NCI-H1092 treated with DMSO at 0.1 percent for 48 hours (cell line): ENCODE measurements at places on chromosomes 12 and 14.

- DNase-seq, result no peak
Measured at GRCh38 chr12:49043856-49044258, 16.7 kb downstream of the KMT2D start.

- no peak for DNase-seq
Measured at GRCh38 chr12:58174316-58174715, 232.9 kb downstream of the ATP23 start.

DNA sequence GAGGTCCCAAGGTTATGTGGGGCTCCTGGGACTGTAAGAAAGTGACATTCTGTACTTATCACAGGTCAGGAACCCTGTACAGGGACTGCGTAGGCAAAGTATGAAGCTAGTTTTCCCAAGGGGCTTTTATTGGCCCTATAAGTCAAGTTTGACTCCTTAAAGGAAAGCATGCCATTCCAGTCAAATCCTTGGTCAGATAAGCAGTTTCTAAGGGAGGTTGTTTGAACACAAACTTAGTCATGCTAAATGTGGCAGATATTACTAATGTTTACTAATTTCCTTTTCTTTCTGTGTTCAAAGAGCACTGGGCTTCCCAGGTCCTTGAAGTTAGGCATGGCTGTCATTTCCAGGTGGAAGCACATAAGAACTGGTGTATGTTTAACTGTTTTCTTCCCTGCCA is 472.4 kb downstream of the ATP23 start:
- DNase-seq, result no peak

GRCh38 chr12:71011261-71011660 is 90.7 kb upstream of the PTPRR start:
- DNase-seq, result no peak

GRCh38 chr14:103108749-103109207 is 14.3 kb downstream of the EXOC3L4 start:
- DNase-seq, result no peak

DNA sequence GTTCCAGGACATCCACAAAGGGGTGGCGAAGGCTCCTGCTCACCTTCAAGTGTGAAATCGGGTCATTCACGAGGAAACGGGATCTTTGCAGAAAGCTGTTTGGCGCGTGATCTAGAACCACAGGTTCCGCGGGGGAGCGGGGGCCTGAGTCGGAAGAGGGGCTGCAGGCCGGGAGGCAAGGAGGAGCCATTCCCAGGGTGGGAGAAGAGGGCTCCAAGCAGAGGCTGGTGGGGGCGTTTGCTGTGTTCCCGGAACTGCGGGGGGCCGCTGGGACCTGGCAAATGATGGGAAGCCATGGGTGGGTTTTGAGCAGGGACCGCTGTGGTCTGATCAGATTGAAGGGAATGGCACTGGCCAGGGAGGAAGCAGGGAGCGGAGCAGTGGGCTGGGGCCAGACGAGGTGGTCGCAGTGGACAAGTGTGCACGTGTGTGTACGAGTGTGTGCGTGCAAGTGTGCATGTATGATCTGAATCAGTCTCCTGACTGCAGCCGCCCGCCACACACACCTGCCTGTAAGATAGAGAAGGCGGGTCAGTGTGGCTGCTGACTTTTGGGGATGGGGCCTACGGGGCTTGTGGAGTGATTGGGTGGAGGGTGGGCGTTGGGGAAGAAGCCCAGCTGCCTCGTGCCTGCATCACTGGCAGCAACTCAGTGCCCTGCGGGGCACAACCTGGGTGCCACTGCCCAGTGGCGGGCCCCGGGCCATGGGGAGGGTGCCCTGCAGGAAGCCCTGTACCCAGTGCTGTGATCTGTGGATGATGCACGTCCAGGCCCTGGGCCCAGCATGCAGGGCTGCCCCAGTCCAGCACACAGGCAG is 141.9 kb downstream of the KIF26A start:
- no peak for DNase-seq

GRCh38 chr12:39792938-39793337 is 173.3 kb upstream of the ABCD2 start:
- DNase-seq, result no peak

GRCh38 chr12:27973487-27973890 is 956 bp upstream of the PTHLH start:
- DNase-seq, result no peak

DNA sequence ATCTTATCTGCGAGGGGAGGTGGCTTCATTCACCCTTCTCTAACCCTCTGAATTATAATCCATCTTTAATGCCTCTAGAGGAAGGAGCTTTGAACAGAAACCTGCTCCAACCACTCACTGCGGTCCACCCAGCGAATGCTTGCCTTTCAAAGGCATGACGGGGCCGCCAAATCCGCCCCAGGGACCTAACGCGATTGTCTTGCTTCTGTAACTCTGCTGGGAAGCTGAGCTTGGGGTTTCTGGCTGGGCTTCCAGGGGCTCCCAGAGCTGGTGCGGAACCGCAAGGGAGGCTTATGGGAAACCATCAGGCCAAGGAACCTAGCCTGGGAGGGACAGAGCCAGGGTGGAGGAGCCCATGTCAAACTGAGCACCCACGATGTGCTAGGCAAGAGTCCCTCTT is 231.2 kb upstream of the LHX5 start:
- no peak for DNase-seq

DNA sequence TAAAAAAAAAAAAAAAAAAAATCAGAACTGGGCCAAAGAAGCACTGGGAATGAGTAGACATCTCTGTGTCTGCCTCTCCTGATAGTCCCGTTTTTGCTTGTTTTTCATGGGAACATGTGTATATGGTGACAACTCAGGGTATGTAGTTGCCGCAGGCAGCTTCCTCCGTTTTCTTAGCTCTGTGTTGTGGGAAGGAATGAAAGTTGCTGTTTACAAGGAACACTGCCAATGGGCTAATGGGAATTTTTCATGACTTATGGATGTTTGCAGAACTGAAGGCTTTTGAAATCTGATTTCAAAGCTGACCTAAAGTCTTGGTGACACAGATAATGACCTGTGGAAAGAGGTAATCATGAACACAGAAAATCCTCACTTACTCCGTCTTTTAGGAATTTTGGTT is 146.4 kb upstream of the BTG1 start:
- no peak for DNase-seq

DNA sequence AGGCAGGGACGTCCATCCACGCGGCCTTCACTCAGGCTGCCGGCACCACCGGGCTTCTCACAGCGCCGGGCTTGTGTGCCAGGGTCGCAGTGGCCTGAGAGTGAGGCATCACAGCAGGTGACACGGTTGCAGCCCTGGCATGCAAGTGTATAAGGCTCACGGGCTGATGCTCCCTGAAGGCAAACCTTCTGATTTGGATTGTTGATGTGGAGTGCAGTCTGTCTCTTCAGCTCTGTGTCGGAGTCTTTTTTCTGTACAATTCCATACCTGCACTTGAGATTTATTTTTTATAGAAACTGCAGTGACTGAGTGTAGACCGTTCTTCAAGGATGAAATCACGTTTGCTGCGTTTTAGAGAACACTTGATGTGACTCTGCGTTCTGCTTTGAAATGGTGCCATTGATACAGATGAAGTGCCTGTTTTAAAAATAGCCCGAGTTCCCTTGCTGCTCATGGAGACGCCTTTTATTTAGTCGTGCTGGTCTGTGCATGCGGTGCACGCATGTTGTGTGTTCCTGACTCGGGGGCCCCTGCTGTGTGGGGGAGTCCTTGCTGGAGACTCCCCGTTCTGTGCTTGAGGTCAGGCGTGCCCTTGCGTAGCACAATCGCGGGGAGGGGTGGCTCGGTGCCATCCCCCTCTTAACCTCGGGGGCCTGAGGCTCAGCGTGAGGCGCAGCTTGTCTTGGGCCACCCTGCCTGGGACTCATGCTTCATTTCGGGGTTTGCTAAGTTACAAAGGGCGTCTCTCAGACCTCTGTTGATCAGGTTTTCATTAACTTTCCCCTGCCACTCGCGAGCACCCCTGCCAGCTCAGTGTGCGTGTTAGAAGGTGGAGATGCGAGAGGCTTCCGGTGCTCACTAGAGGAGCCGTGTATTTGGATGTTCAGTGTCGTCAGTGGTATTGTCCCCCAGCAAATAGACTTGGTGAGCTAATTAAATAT is 21.6 kb upstream of the AMN start:
- DNase-seq, result no peak

DNA sequence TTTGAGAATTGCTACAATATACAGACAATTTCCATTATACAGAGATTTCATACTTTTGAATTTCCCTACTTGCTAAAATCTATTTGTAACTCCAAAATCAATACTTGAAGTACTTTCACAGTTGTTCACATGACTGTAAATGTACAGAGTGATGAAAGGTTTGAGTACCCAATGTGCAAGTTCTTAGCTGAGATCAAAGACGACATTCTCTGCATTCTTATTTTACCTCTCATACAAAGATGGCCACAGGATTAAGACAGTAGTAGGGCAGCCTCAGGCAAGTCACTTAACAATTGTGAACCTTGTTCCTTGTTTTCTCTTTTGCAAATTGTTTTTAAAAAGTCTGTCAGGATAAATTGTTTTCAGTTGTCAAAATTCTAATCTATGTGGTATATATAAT is 255.9 kb upstream of the KITLG start:
- DNase-seq, result no peak

DNA sequence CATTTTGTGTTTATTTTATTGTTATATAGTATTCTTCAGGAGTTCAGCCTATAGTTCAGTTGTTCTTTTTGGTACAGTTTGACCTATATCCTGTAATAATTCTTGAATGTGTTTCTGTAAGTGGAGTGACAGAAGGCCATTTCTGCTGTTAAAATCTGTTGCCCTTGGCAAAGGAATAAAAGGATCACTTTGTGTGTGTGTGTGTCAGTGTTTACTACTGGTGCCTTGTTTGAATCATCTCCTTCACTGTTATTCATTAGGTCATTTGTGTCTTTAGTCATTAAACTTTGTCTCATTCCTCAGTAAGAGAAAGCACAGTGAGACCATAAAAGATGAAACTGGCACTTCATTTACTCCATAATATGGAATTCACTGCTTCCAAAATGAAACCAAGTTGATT is 130.7 kb downstream of the TMTC2 start:
- DNase-seq, result no peak

DNA sequence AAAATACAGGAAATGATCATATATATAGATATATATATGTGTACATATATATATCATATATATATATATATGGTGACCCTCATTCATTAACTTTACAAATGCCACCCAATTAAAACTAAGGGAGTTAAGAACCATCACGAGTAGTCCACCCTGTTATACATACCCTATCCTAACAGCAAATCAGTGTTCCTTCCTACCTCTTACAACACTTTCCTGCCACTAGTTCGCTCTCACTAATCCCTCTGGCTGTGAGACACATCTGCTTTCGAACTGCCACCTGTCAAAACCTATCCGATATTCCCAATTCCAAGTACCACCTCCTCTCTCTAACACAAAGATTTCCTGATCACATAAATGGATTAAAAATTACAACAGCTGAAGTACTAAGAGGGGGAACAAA is 100.5 kb downstream of the EEA1 start:
- DNase-seq, result no peak

- no peak for DNase-seq
Measured at GRCh38 chr12:38350342-38351174, 34.0 kb downstream of the ALG10B start.

- DNase-seq, result no peak
Measured at GRCh38 chr12:30837595-30837994, 82.8 kb upstream of the CAPRIN2 start.

DNA sequence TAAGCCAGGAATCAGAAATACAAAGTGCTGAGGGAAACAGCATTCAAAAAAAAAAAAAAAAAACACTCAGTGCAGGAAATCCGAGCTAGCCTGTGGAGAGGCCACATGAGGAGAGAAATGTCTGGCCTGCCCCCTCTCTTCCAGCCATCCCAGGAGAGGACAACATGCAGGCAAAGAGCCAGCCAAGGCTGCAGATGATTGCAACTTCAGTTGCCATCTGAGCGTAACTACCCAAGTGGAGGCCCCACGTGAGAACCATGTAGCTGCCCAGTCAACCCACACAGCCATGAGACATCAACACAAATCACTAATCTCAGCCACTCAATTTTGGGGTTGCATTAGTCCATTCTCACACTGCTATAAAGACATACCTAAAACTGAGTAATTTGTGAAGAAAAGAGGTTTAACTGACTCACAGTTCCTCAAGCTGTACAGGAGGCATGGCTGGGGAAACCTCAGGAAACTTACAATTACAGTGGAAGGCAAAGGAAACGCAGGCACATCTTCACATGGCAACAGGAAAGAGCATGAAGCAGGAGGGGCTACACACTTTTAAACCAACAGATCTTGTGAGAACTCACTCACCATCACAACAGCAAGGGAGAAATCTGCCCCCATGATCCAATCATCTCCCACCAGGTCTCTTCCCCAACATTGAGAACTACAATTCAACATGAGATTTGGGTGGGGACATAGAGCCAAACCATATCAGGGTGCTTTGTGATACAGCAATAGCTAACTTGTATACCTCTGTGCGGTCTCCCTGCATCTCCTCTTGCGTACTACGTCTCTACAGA is 161.1 kb downstream of the PIWIL1 start:
- DNase-seq, result no peak

DNA sequence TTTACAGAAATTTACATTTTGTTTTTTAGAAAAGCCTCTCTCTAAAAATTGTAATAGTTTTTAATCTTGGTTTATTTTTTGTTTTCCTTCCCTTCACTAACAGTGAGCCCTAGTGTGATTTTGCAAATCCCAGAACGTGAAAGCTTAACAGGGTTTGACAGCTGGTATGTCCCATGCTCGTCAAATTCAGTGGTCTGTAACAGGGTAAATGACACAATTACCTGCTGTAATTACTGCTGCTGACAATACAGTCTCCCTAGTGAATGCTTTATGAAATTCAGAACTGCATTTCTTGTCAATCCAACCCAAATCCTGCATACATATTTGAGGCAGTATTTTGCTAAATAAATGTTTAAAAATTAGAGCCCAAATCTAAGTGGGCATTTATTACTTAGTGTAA is 249.2 kb downstream of the NELL2 start:
- peak; percentile 89 for DNase-seq

GRCh38 chr14:85087201-85087600 is 442.7 kb upstream of the FLRT2 start:
- no peak for DNase-seq

- no peak for DNase-seq
Measured at GRCh38 chr12:131698286-131698685, 12.6 kb upstream of the SFSWAP start.

- DNase-seq, result no peak
Measured at GRCh38 chr12:68495336-68496070, 115.2 kb upstream of the RAP1B start.

DNA sequence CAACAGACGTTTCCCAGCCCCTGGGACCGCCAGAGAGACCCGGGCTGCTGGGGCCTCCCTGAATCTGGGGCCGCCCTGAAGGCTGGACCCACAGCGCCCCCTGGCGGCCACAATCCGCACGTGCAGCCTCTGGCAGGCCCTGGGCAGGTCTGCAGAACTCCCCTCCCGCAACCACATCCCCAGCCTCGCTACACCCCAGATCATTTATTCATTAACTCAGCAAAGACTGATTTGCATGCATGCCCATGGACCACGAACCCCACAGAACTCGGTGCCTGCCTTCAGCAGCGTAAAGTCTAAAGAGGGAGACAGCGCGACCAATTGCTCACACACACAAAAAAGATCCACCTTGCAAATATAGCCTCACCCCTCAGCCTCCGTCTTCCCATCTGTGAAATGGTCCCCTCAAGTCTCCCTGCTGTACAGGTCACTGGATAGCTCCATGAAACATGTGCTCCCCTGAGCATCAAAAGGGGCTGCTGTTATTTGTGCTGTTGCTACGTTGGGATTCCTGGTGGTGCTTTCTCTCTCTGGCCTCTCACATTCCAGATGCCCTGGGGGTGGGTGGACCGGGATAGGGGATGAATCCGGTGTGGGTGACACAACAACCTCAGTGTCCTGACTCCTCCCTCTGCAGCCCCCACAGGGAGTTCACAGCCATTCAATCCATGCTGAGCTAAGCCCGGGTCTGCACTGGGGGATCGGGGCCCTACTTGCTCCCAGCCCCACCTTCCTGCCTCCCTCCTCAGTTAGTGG is 96.4 kb downstream of the SCARB1 start:
- DNase-seq, result peak; percentile 46
